Hindlimb muscle (tissue), 1 donor: ENCODE measurements at places on chromosomes 3 and 15. TPM values are rescaled to one million over a fixed set of nuclear protein-coding genes. Genes with fewer than 3 reads are reported as not detected.

VIPR1 gene
- polyA plus RNA-seq: 2.8 TPM

THBS1 gene
- polyA plus RNA-seq: 50.9 TPM

DUOXA2 gene
- not detected for polyA plus RNA-seq

ROPN1 gene
- not detected for polyA plus RNA-seq

GHSR gene
- polyA plus RNA-seq: not detected

TP53BP1 gene
- 45.8 TPM for polyA plus RNA-seq

SAMD7 gene
- polyA plus RNA-seq: not detected

TMEM87A gene
- polyA plus RNA-seq: 42.3 TPM

GRK7 gene
- not detected for polyA plus RNA-seq

ITIH4 gene
- polyA plus RNA-seq: 38.3 TPM

TNNC1 gene
- polyA plus RNA-seq: 467 TPM

TRIM42 gene
- polyA plus RNA-seq: not detected

THPO gene
- polyA plus RNA-seq: 2.5 TPM

PLEKHO2 gene
- polyA plus RNA-seq: 16.7 TPM

CD80 gene
- not detected for polyA plus RNA-seq

TPRA1 gene
- 24.2 TPM for polyA plus RNA-seq

MRAS gene
- 75.7 TPM for polyA plus RNA-seq

CHRNA7 gene
- polyA plus RNA-seq: 1.6 TPM

ARPIN gene
- 16.1 TPM for polyA plus RNA-seq

NPAP1 gene
- polyA plus RNA-seq: not detected

PROS1 gene
- polyA plus RNA-seq: 28.1 TPM

DYNC1LI1 gene
- 32.7 TPM for polyA plus RNA-seq
